ENCODE measurements at places on chromosomes 12 and 14.

- no peak for DNase-seq
Observed at GRCh38 chr12:124709722-124710687, 142.6 kb upstream of the NCOR2 start.

DNA sequence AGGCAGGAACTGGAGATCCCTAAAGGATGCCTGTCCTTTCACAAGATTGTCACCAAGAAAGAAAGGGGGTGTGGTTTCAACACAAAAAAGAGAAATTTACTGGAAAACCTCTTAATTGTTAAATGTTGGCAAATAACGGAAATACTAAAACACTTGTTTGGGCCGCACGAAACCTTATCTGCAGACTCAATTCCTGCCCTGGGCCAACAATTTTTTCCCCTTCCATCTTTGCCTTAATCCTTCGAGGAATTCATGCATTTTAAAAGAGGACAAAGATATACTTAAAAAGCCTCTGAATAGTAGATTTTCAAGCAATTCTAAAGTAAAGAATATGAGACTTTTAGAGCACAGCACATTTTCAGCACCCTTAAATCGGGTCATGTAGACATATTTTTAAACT, 366.2 kb downstream of the DUSP6 start:
- no peak for DNase-seq

- no peak for DNase-seq
Observed at GRCh38 chr14:63299351-63300110, 19.2 kb downstream of the GPHB5 start.

- DNase-seq = no peak
Observed at GRCh38 chr12:85550924-85551323, 270.9 kb downstream of the ALX1 start.

- DNase-seq = no peak
Observed at GRCh38 chr12:55072083-55072482, 52.3 kb downstream of the NEUROD4 start.

- no peak for DNase-seq
Observed at GRCh38 chr14:55389330-55389729, 22.3 kb downstream of the ATG14 start.

- no peak for DNase-seq
Observed at GRCh38 chr12:1640328-1641234, 11.6 kb downstream of the WNT5B start.

- DNase-seq = no peak
Observed at GRCh38 chr14:81187832-81188522, 32.8 kb downstream of the GTF2A1 start.

DNA sequence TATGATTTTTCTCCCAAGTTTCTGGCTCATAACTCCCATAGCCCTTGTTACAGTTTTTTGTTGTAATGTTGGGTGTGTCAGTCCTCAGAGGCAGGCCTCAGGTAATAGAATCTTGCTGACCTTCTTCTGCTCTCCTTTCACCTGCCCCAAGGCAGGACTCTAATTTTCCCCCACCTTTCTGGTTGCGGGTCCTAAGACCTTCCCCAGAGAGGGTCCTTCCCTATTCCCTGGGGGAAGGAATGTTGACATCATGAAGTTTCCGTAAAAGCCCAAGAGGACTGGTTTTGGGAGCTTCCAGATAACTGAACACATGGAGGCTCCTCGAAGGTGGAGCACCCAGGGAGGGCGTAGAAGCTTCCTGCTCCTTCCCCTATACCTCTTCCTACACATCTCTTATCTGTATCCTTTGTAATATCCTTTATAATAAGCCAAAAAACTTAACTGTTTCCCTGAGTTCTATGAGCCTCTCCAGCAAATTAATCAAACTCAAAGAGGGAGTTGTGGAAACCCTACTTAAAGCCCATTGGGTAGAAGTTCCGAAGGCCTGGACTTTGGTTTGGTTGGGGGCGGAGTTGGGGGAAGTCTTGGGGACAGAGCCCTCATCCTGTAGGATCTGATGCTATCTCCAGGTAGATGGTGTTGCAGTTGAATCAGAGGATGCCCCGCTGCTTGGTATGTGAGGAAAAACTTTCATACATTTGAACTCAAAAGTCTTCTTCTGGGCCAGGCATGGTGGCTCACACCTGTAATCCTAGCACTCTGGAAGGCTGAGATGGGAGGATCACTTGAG, 9.0 kb upstream of the TMED10 start:
- no peak for DNase-seq

- DNase-seq = no peak
Observed at GRCh38 chr14:61696753-61697318, 1.5 kb downstream of the HIF1A start.

GRCh38 chr12:62692884-62693283, 226.3 kb downstream of the MON2 start:
- DNase-seq = no peak

DNA sequence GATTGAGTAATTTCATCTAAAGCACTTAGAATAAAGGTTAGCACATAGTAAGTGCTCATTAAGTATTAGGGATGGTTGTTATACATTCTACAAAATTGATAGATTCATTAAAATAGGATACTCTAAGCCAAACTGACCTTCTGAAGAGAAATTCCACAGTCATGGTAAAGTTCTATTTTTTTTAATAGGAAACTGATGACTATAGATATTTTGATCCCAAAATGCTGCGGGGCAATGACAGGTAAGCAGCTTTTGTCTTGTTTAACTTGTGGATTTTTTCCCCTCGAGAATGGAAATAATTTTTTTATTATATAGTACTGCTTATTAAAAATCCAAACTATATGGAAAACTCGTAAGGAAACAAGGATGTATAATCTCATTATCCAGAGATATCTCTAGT, 97.0 kb downstream of the SCFD1 start:
- DNase-seq = no peak

DNA sequence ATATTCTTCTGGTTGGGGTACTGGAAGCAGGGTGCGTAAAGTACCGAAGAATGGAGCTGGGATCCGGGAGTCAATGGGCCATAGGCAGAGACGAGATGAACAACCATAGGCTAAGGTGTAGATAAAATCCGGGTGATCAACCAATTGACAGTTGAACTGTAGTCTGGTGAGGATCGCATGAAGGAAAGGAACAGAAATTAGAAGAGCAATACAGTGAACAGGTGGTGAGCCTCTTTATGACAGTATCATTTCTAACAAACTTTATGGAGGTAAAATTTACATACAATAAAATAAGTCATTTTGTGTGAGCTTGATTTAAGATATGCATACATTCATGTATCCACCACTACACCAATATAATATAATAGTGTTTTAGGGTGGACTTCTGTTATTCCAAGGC, 13.9 kb upstream of the HIF1A start:
- no peak for DNase-seq

DNA sequence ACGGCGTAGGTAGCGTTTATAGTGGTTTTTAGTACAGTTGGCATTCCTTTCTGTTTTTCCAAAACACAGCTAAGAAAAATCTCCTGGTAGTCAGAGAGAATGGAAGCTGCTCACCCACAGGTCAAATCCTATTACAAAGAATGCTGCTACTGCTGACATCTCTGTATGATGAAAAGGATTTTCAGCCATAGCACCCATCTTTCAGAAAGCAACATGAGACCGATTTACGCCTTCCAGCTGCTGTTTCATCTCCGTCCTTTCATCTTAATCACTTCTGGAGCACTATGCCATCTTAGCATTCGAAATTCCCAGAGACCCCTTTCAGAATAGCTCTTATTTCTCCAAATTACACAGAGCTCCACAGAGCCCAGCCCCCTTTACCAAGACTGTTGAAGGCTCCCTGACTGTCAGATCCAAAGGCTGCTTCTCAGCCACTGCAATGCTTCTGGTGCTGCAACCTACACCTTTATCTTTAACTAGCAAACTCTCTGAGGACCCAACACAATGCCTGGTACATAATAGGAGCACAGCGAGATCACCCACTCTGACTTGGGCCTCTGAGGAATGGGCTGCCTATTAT, 211.8 kb downstream of the NEDD1 start:
- DNase-seq = no peak

DNA sequence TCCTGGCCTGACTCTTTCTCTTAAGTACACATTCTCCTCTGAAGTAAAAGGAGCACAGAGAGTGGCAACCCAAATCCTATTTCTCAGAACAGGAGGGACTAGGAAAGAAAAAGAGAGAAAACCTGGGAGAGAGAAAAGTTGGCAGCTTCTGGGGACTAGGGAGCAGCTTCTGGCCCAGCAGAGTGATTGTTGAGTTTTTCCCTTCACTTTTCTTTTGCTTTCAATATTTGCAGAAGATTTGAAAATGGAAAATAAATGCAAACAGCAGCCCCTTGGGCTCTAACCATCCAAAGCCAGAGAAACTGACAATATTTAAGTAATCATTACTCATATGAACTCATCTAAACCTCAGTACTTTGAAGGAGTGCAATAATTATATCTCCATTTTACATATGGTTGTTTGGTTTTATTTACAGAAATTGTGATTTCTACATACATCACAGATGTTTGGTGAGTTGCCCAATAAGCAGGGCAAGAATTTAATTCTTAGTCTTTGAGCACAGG, 28.8 kb upstream of the IGF1 start:
- no peak for DNase-seq

All from activated gamma-delta T cell (primary cell).